MCF 10A (cell line): ENCODE measurements at places on chromosomes 16 and 17. TPM values are rescaled to one million over a fixed set of nuclear protein-coding genes. Genes with fewer than 3 reads are reported as not detected.

Gene ADCY7
- total RNA-seq: 32.9 and 61.5 TPM in 2 replicates

Gene ANKS4B
- total RNA-seq: not detected in 2 replicates

Gene RNF227
- total RNA-seq: 5.6 and 7.4 TPM in 2 replicates

Gene MTSS2
- 75.8 and 78.7 TPM in 2 replicates for total RNA-seq

Gene USP43
- total RNA-seq: 1.9 and 3.2 TPM in 2 replicates
